ENCODE measurements at places on chromosomes 1 and 21.

- H3K4me1 ChIP-seq, result no peaks in the 10 kb centered on the region
- no peak for DNase-seq
- no peaks in the 10 kb centered on the region for H3K27me3 ChIP-seq
- H3K27ac ChIP-seq, result no peak overlapping the region
Measured at GRCh38 chr1:189627427-189627826, 850.2 kb downstream of the BRINP3 start.

DNA sequence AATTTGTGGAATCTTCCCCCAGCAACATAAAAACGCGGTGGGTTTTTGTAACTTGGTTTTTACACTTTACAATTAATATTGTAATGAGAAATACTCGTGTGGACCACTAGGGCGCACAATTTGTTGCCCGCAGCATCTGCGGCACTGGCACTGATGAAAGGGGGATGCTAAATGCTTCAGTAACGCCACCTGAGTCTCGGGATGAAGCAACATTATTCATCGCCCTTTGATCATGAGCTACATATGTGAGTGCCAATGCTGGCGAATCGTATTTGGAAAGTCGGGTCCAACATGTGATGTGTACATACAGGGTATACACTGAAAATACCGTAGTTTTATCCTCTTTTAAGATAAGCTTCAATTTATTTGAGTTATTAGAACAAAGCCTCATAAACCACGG lies 34.2 kb upstream of the COX20 start:
- H3K27me3 ChIP-seq, result no peaks in the 10 kb centered on the region
- H3K36me3 ChIP-seq, result no peaks in the 10 kb centered on the region
- no peaks in the 10 kb centered on the region for H3K4me1 ChIP-seq
- no peak overlapping the region for H3K4me3 ChIP-seq
- DNase-seq, result no peak

DNA sequence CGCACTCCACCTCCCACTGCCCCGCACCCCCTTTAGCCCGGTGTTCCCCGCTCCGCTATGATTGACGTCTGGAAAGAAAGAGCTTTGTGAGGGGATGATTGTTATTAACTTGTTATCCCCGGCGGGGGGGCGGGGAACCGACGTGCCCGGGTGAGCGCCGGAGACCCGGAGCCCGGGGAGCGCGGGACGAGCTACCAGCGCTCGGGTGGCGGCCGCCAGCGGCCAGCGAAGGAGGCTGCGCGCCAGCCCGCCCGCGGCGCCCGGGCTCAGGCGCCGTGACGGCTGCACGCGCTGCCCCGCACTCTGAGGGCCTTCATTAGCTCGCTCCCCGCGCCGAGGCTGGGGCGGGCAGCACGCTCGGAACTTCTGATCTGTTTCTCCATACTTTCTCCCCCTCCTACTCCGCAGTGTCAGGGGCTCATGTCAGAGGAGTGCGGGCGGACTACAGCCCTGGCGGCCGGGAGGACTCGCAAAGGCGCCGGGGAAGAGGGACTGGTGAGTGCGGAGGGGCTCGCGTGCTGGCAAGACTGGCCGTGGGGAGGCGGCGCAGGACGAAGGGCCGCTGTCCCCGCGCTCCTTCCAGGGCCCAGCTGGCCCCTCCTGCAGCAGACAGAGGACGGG lies 2.1 kb downstream of the LHX8 start:
- H3K4me3 ChIP-seq, result peak overlapping the region; percentile 59
- no peak for DNase-seq
- H3K4me1 ChIP-seq, result peaks cover 19% of the 10 kb centered on the region
- H3K36me3 ChIP-seq, result no peaks in the 10 kb centered on the region
- no peak overlapping the region for H3K27ac ChIP-seq
- H3K27me3 ChIP-seq, result peaks cover 71% of the 10 kb centered on the region

- no peak overlapping the region for H3K4me3 ChIP-seq
- H3K27ac ChIP-seq, result no peak overlapping the region
- no peaks in the 10 kb centered on the region for H3K36me3 ChIP-seq
- H3K27me3 ChIP-seq, result no peaks in the 10 kb centered on the region
- peaks cover 7% of the 10 kb centered on the region for H3K4me1 ChIP-seq
- DNase-seq, result no peak
Measured at GRCh38 chr1:33234131-33234530, 22.2 kb upstream of the ZNF362 start.

DNA sequence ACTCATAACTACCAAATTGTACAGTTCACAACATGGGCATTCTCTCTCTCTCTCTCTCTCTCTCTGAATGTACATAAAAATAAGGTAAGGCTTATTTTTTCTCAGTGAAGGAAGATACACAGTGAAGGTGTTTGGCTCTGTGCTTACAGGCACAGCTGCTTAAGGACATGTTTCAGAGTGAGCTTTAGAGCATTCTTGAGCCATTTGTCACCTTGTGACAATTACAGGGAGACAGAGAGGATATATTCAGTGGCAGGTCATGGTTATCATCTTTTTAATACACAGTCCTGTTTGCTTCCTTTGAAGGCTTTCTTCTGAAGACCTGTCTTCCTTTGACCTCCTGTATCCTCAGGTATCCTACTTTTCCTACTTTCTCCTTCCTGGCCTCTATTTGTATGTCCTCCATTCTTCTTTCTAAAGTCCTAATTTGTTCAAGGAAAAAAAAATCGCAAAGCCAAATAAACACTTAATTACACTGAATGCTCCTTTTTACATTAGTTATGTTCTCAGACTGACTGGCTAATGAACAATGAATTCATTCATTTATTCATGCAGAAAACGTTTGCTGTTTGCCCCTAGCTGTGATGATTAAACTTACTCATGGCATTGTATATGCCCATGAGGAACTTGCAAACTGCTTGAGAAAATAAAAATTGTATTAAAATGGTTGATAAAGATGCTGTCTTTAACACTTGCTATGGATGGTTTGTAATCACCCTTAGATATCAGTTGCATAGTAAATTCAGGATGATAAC lies 33.4 kb downstream of the HSD17B7 start:
- no peak overlapping the region for H3K27ac ChIP-seq
- H3K27me3 ChIP-seq, result no peaks in the 10 kb centered on the region
- H3K4me3 ChIP-seq, result no peak overlapping the region

GRCh38 chr1:37169743-37170275 lies 135.5 kb upstream of the GRIK3 start:
- no peaks in the 10 kb centered on the region for H3K36me3 ChIP-seq
- no peak overlapping the region for H3K27ac ChIP-seq
- peak; percentile 26 for DNase-seq

DNA sequence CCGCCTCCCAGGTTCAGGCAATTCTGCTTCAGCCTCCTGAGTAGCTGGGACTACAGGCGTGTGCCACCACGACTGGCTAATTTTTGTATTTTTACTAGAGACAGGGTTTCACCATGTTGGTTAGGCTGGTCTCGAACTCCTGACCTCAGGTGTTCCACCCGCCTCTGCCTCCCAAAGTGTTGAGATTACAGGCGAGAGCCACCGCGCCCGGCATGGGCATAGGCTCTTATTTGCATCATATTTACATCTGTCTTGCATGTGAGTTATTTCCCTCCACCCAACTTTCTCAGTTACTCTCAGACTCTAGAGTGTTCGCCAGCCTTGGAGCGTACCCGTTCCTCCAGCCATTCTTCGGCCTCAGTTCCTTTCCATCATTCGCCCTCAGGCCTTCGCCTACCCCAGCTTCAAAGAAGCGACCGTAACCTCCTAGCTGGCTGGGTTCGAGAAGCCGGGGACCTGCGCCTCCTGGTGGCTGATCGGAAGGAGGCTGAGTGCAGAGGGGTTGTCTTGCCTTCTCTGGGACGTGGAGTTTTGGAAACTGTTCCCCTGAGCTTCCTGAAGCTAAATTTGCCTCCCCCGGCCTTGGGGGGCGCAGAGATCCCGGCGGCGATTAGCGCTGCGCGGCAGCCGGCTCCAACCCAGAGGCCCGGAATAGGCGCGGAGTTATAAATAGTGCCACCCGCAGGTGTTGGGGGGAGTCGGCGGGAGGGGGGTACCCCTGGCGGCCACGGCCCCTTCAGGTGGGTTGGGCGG lies 3.6 kb upstream of the ZBTB7B start:
- peak overlapping the region; percentile 26 for H3K4me3 ChIP-seq
- no peak overlapping the region for H3K27ac ChIP-seq
- no peaks in the 10 kb centered on the region for H3K27me3 ChIP-seq
- H3K36me3 ChIP-seq, result no peaks in the 10 kb centered on the region
- no peaks in the 10 kb centered on the region for H3K4me1 ChIP-seq
- peak; percentile 89 for DNase-seq

GRCh38 chr1:161330346-161330745 lies 16.2 kb downstream of the SDHC start:
- peaks cover 2% of the 10 kb centered on the region for H3K36me3 ChIP-seq
- no peaks in the 10 kb centered on the region for H3K27me3 ChIP-seq
- H3K4me3 ChIP-seq, result no peak overlapping the region
- H3K4me1 ChIP-seq, result no peaks in the 10 kb centered on the region

GRCh38 chr1:180567654-180568053 lies 8.9 kb downstream of the OVAAL start:
- no peaks in the 10 kb centered on the region for H3K27me3 ChIP-seq
- no peak overlapping the region for H3K27ac ChIP-seq
- no peak for DNase-seq
- H3K4me1 ChIP-seq, result no peaks in the 10 kb centered on the region
- no peak overlapping the region for H3K4me3 ChIP-seq
- H3K36me3 ChIP-seq, result no peaks in the 10 kb centered on the region
